ENCODE measurements at places on chromosomes 12 and 14.

DNA sequence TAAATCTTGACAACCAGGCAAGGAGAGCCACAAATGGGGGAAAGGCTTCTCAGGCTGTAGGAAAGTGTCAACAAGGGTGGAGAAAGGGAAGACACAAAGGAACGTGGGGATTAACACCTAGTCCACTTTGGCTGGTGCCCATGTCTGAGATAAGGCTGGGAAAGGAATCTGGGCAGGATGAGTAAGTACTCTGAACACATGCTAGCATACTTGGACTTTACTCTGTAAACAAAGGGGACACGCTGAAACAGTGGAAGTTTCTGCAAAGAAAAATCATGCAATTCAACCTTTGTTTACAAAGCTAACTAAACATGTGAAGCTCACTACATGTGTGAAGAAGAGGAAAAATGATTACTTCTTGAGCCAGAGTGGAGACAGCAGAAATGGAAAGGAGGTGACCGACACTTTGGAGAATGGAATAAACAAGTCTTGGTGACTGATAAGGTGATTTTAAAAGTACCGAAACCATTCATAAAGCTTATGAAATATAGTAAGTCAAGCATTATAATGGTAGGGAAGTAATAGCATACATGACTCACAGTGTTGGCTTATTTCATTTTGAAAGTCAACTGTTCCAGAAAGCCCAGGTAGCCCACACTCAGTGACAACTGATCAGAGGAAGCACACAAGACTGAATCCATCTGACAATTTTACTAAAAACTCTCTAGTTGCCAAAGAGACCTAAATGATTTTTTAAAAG, 13.2 kb downstream of the CPNE8 start:
- no peak for DNase-seq

- no peak for DNase-seq
These were observed 413.1 kb downstream of the MED13L start for GRCh38 chr12:115864396-115864795.

DNA sequence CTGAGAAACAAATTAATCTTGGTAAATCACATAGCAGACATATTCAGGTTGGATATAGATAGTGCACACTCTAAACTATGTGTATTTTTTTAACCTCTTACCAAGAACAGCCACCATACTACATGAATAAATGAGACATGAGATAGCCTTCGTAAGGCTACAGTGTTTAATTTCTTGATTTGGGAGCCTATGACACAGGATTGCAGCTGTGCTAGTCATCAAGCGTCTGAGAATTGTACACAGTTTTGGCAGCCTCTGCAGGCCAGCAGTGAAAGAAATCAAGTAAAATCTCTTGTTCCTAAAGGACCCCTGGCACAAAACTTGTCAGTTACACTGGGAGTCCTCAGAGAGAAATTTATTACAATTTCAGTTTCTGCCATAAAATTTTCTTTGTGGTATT, 236.1 kb downstream of the C12orf50 start:
- DNase-seq = no peak

- DNase-seq = no peak
These were observed 3.2 kb downstream of the TDRD9 start for GRCh38 chr14:103931422-103931821.

GRCh38 chr14:54599966-54600716, 33.2 kb downstream of the SAMD4A start:
- no peak for DNase-seq

DNA sequence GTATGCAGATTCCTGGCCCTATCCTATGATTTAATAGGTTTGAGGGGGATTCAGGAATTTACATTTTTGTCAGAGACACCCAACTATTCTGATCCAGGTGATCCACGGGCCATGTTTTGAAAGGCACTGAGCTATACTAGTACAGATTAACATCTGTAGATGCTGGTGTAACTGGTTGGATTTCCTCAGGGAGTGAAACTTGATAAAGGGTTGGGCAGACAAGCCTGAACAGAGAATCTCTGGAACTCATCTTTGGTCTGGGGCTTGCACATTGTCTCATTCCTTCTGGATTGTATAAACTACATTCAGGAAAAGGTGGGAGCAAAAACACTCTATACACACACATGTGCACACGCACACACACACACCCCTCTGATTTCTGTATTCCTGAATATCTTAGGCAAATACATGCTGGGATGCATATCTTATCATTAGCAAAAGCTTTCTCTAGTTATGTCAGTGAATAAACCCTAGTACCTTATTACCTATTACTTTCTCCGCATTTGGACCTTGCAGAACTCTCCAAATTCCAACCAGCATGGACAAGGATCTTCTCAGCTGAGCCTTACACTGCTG, 104.6 kb downstream of the SLC38A1 start:
- DNase-seq = no peak

GRCh38 chr12:3697311-3697870, 55.5 kb downstream of the CRACR2A start:
- DNase-seq = no peak

- DNase-seq = no peak
These were observed 912.3 kb upstream of the SEL1L start for GRCh38 chr14:82445810-82446570.

GRCh38 chr12:40727774-40728483, 35.7 kb downstream of the CNTN1 start:
- DNase-seq = no peak

DNA sequence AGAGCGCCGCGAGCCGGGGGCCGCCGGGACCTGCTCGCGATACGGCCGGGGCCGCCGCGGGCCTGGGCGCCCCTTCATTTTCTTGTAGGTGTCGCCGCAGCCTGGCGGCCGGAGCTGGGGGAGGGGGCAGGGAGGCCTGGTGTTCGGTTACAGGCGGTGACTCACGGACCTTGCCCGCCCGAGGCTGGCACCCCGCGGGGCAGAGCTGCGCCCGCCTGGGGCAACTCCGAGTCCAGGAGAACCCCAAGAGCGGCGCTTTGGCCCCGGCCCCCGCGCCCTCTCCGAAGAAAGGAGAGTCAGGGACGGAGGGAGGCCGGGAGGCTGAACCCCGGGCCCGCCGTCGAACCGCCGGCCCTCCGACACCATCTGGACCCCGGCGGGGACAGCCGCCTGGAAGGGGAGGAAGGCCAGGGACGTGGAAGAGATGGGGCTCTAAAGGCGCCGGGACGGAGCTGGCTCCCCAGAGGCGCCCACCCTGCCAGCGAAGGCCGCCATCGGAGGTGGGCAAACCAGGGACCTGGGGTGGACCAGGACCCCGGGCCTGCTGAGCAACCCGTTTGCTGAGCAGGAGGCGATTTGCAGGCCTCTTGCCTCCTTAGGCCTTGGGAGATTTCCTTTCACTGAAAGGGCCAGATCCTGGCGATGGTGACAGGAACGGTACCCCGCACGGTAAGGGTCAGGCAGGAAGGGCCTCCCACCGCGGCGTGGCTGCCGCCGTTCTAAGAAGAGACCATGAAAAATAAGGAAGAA, 843 bp upstream of the NUAK1 start:
- DNase-seq = no peak

DNA sequence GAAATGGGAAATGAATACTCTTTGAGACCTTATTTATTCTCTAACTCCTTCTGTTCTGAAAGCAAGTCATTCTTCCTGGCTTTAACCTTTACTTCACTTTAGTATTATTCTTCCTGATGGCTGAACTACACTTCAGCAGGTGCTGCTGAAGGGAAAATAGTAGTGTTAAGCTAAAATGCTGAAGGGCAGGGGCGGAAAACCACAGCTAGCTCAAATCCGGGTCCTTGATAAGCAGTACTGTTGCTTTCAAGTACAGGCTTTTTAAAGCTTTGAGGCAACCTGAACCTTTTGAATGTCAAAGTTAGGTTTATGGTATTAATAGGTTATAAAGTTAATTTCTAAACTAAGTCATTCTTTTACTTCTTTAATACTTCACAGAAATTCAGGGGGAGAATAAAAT, 10.7 kb downstream of the CCDC196 start:
- DNase-seq = no peak
